ENCODE measurements at places on chromosomes 3 and 15.
A peak's percentile ranks its signal among the peaks of the same experiment; 100 is the strongest.

DNA sequence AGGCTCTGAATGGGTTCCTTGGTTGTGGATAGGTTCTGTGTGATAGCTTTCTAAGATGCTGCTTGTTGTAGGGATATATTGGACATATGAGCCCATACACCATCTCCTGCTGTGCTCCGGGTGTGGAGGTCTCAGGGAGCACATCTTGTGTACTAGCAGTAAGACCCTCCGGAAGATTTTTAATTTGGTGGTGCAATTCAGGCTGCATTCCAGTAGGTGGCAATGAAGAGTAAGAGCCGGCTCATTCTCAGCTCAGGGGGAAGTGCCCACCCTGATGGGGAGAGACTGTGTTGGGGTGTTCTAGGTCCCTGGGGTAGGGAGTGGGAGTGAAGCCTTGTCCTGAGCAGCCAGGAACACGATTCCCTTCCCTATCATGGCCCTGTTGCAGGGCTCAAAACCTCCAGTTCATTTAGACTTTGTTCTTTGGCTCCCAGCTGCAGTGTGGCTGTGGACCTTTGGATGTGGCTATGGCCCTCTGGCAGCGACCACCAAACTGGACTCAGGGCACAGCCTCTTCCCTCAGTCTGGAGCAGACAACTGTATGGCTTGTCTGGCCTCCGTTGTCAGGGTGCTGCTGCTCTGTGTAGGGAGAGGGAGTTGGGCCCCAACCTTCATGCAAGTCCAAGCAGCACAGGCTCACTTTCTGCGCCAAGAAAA is 104.7 kb downstream of the UNC13C start:
- DNase-seq, result peak; percentile 6

DNA sequence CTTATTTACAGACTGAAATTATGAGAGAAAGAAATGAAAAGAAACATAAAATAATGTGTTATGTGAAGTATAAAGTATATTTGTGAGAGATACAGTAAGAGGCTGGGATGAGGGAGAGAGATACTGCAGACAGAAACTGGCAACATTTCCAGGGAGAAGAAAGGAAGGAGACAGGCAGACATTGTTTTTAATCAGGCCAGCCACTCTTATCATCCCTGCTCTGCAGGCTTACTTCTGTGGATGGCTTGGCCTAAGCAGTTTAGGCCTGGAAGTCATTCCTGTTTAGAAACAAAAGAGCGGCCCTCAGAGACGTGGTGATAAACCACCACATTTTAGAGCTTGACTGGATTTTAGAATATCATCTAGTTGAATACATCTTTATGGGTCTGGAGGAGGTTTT is 12.4 kb downstream of the PCCB start:
- DNase-seq, result no peak

- DNase-seq, result no peak
Observed at GRCh38 chr3:113285226-113285625, 73.9 kb downstream of the BOC start.

DNA sequence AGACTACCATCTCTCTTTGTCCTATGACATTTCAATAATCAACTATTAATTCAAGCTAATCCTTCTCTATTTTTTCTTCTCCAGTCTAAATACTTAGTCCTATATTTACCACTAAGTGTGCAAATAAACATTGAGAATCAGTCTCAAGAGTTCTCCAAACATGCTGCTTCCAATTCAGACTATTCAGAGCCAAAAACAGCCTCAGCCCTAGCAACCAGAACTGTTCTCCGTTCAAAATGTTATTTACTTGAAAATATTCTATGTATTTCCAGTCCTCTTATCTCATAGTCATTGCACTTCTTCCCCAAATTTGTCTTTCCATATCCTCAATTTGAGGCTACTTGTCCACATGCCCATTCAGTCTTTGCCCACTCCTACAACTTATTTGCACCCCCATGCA is 805.5 kb downstream of the IGSF11 start:
- DNase-seq, result no peak

GRCh38 chr3:10272977-10273376 is 19.8 kb downstream of the GHRL start:
- no peak for DNase-seq

- peak; percentile 92 for DNase-seq
Observed at GRCh38 chr3:113783463-113783862, 36.6 kb downstream of the ATP6V1A start.

GRCh38 chr3:156677536-156677935 is 3.1 kb downstream of the TIPARP start:
- DNase-seq, result no peak

- DNase-seq, result peak; percentile 87
Observed at GRCh38 chr3:58260261-58260731, 22.7 kb downstream of the ABHD6 start.

GRCh38 chr3:7204848-7205156 is 343.9 kb downstream of the GRM7 start:
- DNase-seq, result no peak

GRCh38 chr3:168581771-168582225 is 486.1 kb upstream of the GOLIM4 start:
- no peak for DNase-seq

DNA sequence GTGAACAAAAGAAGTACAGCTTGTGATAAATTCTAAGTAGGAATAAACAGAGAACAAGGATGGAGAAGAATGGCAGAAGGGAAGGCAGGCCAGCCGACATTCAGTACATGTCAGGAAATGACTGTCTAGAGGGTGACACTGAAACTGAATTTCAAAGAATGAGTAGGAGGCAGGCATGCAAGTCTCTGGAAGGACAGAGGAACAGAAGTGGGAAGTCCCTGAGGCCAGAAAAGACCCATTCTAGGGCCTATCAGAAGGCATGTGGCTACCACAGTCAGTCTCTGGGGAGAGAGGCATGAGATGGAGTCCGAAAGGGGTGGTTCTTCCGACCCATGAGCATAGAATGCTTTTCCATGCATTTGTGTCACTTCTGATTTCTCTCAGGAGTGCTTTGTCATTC is 243.5 kb upstream of the UBE2E2 start:
- DNase-seq, result no peak

DNA sequence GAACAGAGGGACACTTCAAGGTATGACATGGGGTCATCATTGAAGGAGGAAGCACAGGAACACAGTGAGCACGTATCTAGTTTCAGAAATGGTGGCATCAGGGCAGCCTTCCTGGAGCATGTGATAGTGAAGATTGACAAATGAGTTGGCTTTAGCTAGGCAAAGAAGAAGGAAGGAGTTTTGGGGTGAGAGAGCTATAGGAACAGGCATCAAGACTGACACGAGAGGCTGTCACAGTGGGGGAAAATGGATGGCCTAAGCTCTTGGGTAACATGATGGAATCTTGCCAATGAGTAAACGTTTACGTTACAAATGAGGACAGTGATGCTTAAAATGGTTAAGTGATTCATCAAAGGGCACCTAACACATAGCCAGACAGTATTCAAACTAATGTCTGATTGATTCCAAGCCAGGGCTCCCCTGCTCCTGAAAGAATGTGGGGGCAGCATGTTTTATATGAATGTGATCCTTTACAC is 23.1 kb upstream of the GPR171 start:
- DNase-seq, result peak; percentile 33
